ENCODE measurements at places on chromosomes 5 and 9.

DNA sequence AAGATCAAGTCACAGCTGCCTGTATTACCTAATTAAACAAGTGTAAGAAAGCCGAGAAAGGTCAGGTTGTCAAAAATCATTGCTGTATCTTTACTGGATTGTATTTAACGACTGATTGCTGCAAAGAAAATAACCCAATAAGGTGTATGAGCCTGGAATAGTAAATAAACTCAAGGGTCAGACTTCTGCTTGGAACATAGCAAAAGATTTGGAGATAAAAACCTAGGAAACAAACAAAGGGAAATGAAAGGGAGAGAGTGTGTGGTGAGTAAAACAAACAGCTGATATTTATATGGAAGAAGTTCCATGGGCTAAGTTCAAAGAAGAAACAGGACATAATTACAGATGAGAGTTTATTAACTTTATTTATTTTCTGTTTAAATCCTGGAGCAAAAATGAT, 354.0 kb downstream of the TLR4 start:
- DNase-seq = no peak

GRCh38 chr9:18359335-18359734, 114.6 kb upstream of the ADAMTSL1 start:
- DNase-seq = no peak

DNA sequence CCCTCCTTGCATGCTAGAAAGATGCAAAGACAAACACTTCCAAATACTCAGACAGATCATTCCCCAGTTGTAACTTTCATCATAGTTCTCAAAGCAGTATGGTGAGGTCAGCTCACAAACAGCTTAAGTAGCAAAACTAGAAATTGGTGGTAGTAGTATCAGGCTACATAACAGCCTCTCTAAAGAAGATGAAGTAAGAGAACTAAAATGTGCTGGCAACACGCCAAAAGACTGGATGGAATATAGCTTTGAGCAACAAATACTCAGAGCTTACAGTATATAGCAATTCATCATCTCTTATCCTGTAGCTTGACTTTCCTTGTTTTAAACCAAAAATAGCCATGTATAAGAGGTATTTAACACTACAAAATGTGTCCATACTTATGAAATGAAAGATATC, 7.5 kb downstream of the PFDN1 start:
- DNase-seq = no peak

DNA sequence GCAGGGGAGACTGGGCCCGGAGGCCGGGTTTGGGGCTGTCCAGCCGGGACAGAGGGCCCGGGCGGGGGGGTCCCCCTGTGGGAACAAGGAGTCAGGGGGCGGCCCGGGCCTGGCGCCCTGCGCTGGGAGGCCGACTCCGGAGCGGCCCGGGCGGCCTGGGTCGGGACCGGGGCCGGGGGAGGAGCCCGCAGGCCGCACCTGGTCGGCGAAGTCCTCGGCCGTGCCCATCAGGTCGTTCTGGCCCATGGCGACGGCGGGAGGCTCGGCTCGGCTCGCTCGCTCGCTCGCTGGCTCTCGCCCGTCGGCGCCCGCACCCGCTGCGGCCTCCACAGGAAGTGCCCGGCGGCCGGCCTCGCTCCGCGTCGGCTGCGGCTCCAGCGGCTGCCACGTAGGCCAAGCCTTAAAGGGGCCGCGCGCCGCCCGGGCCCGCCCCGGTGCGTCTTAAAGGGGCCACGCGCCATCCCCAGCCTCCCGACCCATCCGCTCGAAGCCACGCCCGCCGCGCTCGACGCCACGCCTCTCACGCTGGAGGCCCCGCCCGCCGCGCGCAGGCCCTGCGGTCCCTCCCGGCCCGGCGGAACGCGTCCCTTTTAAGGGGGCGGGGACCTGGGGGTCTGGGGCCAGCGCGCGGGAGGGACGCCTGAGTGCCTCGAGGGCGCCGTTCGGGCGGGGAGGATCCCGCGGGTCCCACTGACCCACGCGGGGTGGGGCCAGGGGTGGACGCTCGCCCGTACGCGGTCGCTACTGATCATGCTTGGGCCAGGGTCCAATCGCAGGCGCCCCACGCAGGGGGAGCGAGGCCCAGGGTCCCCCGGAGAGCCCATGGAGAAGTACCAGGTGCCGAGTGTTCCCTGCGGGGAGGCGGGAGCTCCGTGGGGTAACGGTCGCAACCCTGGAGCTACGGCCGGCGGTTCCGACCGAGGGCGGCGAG, at the start of the genes STKLD1 and SURF4:
STKLD1 (plus strand) TSS at position 643 of the 931 bp plus-strand sequence; CDS start at position 751, 108 bp downstream.
SURF4 (minus strand) TSS at position 337 of the 931 bp plus-strand sequence; CDS start at position 246, 91 bp downstream.
- peak; percentile 89 for DNase-seq

- DNase-seq = no peak
Measured at GRCh38 chr5:171801-172331, 19.4 kb upstream of the LRRC14B start.

- no peak for DNase-seq
Measured at GRCh38 chr5:178324481-178325310, 92.1 kb upstream of the PHYKPL start.

- DNase-seq = no peak
Measured at GRCh38 chr5:90690307-90690706, 131.7 kb downstream of the ADGRV1 start.

- no peak for DNase-seq
Measured at GRCh38 chr5:159504857-159505304, 174.6 kb upstream of the IL12B start.

DNA sequence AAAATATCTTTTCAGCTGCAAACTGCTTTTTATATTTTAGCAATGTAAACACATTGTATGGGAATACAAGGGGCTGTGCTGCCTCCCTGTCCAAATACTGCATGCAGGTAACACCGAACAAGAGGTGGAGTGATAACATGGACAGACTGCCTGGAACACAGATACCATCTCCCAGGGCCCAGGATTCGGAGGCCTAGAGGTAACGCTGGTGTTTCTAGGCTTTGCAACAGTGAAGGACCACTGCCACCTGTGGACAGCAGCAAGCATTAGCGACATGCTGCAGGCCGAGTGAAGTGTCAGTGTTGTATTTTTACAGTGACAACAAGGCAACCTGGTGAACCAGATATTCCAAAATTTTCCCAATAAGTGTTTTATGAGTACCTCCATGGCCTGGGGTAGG, 379.1 kb downstream of the DMRT2 start:
- DNase-seq = no peak

- no peak for DNase-seq
Measured at GRCh38 chr5:113293975-113294310, 140.8 kb downstream of the TSSK1B start.

- DNase-seq = no peak
Measured at GRCh38 chr5:32443145-32443540, 1.4 kb downstream of the ZFR start.

DNA sequence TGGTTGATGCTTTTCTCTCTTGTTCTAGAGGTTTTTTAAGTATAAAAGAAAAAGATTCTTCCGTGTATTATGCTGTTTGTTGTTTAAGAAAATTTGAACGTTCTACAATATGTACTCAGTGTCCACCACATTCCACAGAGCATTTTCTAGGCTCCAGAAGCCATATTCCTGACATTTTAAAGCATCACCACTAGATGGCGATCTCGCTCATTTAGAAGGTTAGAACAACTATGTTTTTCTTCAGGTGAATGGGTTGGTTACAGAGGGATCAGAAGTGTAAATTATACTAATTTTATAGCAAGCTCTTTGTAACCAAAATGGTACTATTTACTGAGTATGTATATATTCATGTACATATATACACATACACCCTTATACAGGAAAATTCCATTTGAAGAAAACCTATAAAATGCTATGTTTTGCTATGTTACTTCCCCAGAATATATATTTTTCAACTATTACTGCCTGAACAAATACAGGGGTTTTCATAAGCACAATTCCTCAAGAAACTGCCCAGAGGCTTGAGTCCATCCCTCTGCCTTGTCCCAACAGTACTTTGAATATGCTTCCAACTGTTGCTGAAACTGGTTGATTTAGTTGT, 284.3 kb downstream of the CCDC171 start:
- no peak for DNase-seq

DNA sequence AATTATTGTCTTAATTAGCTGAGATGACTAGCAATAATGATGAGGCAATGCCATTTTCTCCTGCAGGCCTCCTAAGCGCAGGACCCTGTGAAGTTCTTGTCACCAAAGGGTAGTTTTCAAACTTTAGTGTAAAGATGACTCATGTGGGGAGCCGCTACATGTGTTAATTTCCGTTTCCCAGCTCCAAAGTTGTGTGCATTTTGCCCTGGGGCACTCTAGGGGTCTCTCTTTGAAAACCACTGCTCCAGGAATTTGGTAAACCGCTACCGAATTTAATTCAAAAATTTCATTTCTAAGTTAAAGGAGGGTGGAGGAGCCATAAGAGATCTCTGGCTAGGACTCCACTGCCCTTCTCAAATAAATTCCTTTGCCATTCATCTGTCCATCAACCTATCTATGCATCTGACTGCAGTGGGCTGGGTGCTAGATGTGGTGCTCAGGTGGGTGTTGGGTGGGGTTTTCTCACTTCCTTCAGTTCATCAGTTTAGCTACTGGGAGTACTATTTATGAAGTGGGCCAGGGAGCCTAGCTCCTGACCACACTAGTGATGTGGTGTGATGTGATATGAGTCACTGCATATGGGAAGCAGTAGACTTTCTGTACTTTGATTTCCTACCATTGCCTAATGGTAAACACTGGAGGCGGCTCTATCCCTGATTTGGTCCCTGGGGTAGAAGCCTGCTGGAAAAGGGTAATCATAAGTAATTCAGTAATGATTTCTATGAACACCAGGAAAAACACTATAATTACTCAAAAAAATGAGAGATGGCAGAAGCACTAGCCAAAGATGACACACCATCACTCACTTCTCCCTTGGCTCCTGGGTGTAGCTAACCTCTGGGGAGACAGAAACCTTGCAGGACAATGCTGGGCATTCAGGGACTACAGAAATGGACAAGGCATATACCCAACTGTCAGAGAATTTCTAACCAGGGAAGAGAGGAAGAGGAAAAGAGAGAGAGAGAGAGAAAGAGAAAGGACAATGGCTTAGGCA, 4.0 kb upstream of the ZSWIM6 start:
- no peak for DNase-seq

- no peak for DNase-seq
Measured at GRCh38 chr5:109655841-109656240, 33.9 kb upstream of the MAN2A1 start.

DNA sequence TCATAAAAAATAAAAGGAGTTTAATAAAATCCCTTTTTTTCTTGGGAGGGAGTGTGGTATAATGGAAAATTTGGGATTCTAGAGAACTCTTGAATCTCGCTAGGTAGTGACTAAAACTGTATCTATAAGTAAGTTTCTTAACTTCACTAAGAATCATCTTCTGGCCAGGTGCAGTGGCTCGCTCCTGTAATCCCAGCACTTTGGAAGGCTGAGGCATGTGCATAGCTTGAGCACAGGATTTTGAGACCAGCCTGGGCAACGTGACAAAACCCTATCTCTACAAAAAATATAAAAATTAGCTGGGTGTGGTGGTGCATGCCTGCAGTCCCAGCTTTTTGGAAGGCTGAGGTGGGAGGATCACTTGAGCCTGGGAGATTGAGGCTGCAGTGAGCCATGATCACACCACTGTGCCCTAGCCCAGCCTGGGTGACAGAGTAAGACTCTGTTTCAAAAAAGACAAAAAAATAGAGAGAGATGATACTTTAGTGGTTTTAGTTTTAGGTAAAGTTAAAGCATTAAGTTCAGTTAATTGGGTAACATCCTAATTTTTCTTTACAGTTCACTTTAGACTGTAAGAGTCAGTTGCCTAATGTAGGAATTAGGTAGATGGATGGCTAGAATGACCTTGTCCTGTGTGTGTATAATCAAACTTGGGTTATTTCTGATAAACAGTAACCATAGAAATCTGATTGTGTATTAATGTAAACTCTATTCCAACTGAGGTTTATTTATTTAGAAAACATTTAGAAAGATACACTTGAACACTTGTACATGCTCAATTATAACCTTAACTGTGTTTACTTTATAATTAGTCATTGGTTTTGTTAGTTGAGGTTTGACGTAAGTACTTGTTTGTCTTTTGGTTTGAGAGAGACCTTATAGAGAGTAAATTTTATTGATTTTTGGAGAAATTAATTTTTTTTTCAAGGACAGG, 17.8 kb downstream of the UNC13B start:
- DNase-seq = no peak

DNA sequence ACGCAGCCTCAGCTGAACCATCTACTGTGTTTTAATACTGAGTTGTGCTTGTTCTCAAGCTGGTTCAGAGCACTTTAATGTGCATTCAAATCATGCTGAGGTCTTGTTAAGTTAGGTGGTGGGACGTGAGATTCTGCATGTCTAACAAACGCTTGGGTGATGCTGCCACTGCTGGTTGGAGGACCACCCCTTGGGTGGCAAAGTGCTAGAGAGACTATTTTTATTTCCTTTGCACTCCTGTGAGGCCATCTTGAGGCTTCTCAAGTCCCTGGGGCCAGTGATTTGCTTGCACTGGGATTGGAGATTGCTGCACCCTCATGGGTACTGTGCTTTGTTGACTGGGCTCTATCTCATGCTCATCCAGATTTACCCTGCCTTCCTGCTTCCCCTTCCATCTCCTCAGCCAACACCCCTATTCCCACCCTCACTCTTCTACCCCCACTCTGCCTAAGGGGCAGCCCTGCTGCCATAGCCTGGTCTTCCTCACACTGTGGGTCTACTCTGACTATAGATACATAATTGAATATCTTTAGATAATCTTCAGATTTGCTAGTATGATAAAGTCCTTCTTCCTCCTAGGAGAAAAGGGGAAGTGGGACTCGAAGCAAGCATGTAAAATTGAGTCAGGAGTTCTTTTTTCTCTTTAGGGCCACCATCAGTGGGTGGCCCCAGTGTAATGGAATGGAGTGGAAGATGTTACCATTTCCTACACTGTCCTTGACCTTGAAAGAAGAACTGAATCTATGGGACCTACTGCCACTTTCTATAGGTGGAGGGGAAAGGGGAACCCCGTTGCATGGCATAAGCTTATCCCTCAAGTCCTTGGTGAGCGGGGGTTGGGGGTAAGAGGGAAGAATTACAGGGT, 45.1 kb upstream of the SUB1 start:
- no peak for DNase-seq

GRCh38 chr5:79255786-79256557, 20.0 kb downstream of the JMY start:
- DNase-seq = no peak

DNA sequence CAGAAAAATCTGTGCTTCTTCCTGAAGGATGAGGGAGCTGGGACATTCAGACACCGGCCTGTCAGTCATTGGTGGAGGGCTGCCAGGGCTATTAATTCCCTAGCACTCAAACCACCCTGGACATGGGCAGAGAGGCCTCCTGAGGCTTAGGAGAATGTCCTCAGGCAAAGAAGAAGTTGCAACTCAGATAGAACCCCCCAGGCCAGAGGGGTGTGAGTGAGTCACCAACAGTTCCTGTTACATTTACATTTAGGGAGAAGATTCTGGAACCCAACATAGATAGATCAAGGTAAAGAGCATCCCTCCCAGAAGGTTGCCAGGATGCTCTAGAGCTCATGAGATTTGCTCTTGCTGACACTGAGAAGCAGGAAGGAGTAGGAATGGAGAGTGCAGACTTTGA, 29.2 kb upstream of the SYK start:
- DNase-seq = no peak

- no peak for DNase-seq
Measured at GRCh38 chr5:36273809-36274526, 27.7 kb downstream of the RANBP3L start.
